ENCODE measurements at places on chromosomes 16 and 17.

DNA sequence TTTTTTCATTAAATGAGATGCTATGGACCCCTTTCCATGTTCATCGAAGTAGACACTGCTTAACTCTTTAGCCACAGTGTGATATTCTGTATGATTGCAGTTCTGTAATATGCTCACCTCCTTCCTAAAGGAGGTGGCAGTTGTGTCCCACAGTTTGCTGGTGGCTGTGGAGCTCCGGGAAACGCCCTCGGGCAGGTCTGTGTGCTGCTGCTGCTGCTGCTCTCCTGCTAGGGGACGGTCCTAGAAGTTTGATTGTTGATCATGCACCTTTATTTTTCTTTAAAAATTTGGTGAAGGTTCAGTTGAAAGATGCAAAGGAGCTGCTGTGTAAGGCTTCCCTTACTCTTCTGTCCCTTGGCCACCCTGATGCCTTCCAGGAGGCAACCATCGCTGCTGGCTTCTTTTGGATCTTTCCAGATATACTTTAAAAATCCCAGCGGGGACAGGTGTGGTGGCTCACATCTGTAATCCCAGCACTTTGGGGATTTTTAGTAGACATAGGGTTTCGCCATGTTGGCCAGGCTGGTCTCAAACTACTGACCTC lies 8.4 kb upstream of the CLEC18A start:
- DNase-seq: no peak

GRCh38 chr17:1711804-1712203 lies 1.6 kb upstream of the TLCD2 start:
- no peak for DNase-seq

DNA sequence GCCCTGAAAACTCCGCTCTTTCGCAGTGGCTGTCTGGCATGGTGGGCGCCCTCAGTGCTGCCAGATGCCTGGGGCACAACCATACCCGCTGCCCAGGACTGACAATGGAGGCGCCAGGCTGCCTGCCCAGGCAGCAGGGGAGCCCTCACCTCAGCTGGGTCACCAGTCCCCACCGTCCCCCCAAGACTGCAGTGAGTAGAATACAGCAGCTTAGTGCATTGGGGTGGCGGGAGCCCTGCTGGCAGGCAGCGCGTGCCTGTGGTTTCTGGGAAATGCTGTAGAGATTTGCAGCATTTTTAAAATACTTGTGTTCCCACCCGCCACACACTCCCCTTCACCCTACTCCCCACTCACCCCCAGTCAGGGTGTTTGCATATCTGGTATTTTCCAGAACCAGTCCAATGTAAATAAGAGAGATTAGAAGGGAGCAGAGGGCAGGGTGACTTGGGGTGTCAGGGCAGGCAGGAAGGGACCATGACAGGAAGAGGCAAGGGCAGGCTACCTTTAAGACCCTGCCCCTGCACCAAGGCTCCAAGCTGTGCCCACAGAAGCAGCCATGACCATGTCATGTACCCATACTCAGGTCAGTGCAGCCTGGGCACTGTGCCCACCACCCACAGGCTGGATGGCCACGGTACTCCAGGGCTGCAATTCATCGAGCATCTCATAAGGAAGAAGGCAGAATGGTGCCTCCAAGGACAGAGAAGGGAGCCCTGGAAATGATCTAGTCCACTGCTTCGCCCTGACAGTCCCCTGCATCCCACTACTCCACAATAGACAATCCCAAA lies 21.5 kb downstream of the MYO18A start:
- no peak for DNase-seq

GRCh38 chr17:79923974-79924638 lies 84.9 kb upstream of the CBX4 start:
- DNase-seq: no peak

DNA sequence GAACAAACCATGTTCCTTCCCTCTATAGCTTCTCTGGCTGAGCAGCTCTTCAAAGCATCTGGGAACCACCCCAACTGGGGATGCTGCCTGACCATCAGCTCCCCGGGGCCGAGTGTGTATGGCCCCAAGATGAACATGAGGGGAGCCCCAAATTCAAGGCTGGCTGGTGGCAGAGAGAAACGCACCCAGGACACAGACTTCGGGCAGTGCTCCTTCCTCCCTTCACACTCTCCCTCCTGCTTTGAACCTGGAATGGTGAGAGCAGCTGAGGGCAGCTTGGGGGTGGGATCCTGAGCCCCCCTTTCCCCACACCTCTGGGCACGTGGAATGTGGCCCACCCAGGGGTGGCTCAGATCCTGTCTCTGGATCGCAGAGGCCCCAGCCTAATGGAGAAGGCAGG lies 17.2 kb downstream of the TLE7 start:
- no peak for DNase-seq

All from effector memory CD4-positive, alpha-beta T cell (primary cell).